ENCODE measurements at places on chromosomes 16 and 17.

GRCh38 chr16:275786-276232, at the start of gene RGS11:
Gene RGS11 (minus strand): TSS chr16:275944. CDS start chr16:275911, 33 bp downstream.
- DNase-seq: no peak

- no peak for DNase-seq
Observed at GRCh38 chr16:8436931-8437330, 153.4 kb downstream of the TMEM114 start.

GRCh38 chr17:30132615-30133014, 16.0 kb downstream of the NSRP1 start:
- DNase-seq: no peak

- no peak for DNase-seq
Observed at GRCh38 chr16:13680021-13680889, 239.7 kb upstream of the ERCC4 start.

DNA sequence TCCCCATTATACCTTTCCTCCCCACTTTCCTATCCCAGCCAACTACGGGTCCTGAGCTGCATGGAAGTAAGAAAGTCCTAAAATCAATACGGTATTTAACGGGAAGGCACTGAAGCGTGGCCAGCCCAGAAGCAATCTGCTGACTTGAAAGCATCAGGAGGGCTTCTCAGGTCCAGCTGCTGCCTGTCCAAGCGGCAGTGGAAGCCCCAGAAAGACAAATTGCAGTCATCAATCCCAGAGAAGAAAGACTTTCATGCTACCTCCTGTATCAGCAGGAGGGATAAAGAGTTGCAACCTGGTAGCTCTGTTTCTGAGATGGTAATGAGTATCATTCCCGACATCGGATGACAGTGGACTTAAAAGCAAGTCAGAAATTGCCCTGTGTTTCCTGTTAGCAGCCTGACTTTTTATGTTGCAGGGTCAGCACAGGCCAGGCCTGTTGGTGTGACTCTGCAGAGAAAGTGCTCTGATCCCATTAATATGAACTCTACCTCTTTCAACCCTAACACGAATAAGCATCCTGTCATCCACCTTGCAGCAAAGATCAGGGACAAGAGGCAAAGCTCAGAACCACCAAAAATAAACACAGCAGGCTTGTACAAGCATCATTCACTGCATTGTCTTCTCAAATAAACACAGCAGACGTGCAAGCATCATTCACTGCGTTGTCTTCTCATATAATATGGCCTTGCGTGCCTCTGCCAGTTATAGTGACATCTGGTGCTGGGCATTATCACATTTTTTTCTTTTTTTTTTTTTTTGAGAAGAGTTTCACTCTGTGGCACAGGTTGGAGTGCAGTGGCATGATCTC, 358.6 kb upstream of the CDH11 start:
- no peak for DNase-seq

- no peak for DNase-seq
Observed at GRCh38 chr16:69526831-69527655, 38.7 kb upstream of the NFAT5 start.

- DNase-seq: no peak
Observed at GRCh38 chr17:6244253-6244652, 174.1 kb downstream of the WSCD1 start.

GRCh38 chr16:28294201-28294600, 1.9 kb downstream of the SBK1 start:
- DNase-seq: no peak

DNA sequence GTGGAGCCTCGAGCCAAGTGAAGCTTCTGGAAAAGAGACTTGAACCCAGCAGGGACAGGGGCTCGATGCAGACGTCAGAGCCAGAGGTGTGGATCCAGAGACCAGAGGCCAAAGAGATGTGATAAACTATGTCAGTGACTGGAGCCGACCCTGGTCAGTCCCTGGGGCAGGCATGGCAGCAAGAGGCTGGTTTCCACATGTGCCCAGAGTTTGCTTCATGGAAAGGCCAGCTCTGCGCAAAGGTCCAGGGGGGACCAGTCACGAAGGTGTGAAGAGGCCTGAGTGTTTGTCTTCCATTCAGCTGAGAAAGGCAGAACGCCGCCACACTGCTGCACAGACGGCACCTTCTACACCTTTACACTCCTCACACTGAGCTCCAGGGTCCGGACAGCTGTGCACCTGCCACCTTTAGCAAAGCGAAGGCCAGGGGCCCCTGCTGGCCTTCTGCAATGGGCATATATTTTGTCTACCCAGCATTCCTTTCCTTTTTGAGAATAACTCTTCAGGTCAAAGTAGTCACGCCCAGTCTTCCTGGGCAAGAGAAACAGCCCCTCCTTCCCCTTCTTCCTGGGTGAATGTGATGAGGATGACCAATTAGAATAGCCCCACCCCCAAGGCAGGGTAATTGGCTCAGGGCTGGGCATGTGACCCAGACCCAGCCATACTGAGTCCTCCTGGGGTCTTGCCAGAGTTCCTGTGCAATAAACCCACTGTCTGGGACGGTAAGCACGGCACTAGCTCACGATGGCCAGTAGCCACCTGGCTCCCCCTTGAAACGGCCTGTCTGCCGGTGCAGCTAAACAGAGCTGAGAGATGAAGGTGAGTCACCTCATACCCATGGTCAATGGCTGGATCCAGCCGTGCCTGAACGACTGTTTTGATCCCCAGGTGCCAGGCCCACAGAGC, 2.3 kb upstream of the RPH3AL start:
- no peak for DNase-seq

- no peak for DNase-seq
Observed at GRCh38 chr16:8905795-8906591, 23.8 kb downstream of the LITAFD start.

DNA sequence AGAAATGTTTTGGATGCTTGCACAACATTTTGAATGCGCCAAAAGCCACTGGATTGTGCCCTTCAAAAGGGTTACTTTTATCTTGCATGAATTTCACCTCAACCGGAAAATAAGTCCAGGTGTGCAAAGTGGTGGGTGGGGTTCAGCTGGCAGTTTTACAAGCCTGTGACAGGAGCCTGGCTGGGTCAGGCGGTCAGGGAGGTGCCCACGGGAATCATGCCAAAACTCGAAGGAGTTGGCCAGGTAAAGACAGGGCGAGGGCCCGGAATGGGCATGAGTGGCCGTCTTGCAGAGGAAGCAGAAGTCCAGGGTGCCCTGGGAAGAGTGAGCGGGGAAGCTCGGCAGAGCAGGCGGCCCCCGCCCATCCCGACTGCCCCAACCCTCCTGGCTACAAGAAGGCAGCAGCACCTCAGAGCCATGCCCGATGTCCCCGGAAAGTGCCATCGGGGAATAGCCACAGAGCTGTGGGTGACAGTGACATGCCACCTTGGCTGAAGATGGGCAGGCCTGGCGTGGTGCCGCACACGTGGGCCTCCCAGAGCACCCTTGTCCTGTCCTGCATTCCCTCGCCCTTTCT, 19.1 kb upstream of the CACNG1 start:
- no peak for DNase-seq

GRCh38 chr17:7034955-7035590, 742 bp upstream of the SLC16A13 start:
- DNase-seq: peak; percentile 78

DNA sequence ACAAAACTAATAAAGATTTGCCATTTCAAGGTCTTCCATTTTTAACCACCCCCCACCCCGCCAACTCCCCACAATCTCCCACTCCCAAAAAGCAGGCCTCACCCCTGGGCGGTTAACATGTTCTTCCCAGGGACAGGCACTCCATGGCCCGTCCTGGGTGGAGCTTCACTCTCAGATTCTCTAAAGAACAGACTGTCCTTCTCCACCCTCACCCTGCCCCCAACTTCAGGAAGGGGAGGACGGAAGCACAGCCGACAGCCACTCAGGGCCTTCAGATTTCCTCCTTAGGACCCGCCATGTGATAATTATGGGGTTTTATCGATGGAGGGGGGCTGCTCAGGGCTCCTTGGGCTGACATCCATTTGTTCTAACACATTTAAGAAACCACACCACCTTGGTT, 61.9 kb downstream of the ZFHX3 start:
- DNase-seq: no peak

- DNase-seq: no peak
Observed at GRCh38 chr17:83061586-83061985, 17.8 kb upstream of the METRNL start.

GRCh38 chr16:78570399-78571141, 471.1 kb downstream of the WWOX start:
- peak; percentile 46 for DNase-seq

DNA sequence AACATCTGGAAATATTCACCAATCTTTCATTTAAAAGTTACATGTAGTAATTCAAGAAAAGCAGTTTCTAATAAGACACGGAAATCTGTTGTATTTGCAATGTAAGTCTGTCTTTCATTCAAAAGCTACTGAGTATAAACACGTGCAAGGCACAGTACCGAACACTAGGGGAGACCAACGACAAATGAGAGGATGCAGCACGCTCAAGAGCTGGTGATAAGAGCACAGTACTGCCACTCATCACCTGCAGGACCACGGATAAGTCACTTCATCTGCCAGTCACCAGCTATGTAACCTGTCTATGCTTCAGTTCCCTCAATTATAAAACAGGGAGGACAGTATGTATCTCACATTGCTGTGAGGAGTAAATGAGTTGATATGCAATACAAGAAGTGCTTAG, 67.1 kb downstream of the CLEC18A start:
- peak; percentile 37 for DNase-seq
